ENCODE measurements at places on chromosomes 5 and 9.

GRCh38 chr5:157540124-157540523 is 35.5 kb downstream of the ADAM19 start:
- DNase-seq = no peak

DNA sequence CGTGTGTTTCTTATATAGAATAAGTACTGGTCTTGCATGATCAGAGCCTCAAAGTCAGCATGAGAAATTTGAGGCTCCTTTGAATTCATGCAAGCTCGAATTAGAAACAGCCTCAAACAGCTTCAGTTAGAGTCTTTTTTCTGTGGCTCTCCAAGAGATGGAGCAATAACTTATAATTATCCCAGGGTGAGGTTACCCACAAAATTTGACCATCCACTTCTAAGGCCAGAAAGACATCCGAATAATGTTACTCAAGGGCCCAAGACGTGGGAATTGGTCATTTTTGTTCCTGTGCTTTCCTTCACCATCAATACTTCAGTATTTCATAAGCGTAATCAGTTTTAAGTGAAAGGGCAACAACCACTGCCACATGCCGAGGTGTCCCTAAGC is 89.7 kb downstream of the DAPK1 start:
- DNase-seq = no peak

DNA sequence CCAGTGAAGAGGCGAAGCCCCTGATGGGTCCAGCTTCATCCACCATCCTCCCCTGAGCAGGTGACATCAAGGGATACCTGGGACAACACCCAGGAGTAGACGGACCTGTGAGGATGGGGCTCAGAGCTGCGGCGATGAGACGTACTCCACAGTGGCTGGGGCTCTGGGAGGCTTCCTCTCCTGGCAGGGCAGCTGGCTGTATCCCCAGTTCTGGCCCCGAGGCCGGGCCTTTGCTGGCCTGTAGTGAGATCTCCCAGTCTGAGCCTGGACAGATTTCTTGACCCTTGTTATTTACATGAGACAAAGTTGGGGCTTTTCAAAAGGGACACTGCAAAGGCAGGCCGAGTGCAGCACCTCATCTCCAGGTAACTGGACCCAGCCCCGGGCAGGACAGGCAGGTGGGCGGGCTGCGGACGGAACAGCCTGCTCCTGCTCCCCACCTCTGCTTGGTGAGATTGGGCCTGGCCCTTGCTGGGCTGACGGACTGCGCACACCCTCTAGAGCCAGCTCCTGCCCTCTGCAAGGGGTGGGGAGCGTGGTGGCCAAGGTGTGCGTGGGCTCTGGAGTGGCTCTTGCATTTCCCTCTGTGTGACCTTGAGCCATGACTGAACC is 23.1 kb downstream of the IER5L start:
- DNase-seq = no peak

DNA sequence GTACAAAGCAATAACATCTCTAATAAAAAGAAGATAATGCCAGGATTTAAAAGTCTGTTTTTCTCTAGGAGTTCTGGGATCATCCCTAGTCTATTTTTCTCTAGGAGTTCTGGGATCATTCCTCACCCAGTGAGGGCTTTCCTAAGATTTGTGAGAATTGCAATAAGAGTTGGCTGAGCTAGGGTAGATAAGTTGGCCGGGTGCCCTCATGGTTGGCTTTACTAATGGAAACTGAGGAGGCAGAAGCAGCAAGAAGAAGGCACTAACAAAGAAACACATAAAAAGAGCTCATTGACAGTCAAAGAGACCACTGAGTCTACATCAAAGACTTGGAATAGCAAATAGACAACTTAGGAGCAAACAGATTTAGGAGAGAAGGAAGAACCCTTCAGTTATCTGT is 4.2 kb downstream of the SLC1A3 start:
- no peak for DNase-seq

Data from sigmoid colon (tissue), 7 donors.